NCI-H1048 (cell line): ENCODE measurements at places on chromosomes 6 and 20.

- DNase-seq = no peak
Measured at GRCh38 chr6:38572186-38572813, 67.4 kb downstream of the BTBD9 start.

GRCh38 chr6:118865100-118865391 is 28.9 kb upstream of the ASF1A start:
- no peak for DNase-seq

DNA sequence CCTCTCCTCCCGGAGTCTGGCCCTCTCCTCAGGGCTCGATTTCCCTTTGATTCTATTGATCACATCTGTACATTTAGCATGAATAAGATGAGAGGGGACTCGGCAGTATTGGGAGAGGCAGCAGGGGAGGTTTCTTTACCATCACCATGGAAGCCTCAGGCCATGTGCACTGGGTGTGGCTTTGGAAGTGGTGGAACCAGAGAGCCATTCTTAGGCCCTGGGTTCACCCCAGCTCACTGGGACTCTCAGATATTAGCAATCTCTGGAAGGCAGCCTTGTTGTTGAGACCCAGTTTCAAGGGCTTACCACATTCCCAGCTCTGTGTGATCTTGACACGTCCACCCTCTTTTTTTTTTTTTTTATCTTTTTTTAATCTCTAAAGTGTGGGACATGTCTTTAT is 195.9 kb upstream of the PROKR2 start:
- DNase-seq = no peak

DNA sequence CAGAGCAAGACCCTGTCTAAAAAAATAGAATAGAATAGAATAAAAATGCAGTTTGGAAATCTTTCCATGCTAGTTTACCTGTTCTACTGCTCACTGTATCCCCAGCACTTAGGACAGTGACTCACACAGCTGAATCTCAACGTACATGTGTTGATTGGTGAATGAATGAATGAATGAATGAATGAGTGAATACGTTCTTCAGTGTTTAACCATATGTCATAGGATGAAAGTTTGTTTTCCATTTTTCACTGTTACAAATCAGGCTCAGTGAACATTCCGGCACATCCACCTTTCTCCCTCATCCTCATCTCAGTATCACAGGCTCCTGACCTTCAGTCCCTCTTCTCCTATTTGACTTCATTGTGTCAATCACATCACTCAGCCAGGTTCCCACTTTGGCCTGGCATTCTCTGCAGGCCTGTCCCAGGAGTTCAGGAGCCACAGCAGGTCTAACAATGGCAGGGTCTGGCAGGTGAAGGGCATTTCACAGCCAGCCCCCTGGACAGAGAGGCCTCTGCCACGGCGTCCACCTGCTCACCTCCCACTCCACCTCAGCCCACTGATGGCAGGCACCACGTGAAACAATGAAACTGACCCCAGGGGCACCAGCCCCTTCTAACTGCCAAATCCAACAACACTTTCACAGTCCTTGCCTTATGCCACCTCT is 7.9 kb downstream of the ZC3H12D start:
- no peak for DNase-seq

GRCh38 chr20:33178726-33179125 is 10.8 kb downstream of the BPIFA2 start:
- DNase-seq = no peak

GRCh38 chr6:164897523-164898235 is 411.7 kb downstream of the C6orf118 start:
- no peak for DNase-seq

GRCh38 chr6:42321976-42322375 is 104.3 kb upstream of the MRPS10 start:
- DNase-seq = no peak

GRCh38 chr6:109467696-109468095 is 12.1 kb upstream of the MICAL1 start:
- DNase-seq = no peak

DNA sequence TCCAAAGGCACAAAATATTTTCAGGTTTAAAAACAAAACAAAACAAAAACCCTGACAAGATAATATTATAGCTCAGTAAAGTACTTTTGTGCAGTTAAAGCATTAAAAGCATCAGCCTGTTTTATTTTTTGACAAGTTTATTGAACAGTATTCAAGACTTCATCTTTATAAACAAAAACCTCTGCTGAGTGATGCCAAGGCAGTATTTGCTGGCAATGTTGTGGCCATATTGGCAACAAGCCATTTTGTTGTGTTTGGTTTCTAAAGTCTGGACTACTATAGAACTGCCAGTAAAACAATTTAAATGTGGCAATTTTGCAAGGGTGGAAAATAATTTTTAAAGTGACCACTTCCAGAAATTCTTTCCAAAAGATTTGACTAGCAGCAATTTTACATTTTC is 15.9 kb downstream of the CPNE1 start:
- DNase-seq = no peak

GRCh38 chr20:37702403-37703034 is 8.7 kb downstream of the CTNNBL1 start:
- no peak for DNase-seq

DNA sequence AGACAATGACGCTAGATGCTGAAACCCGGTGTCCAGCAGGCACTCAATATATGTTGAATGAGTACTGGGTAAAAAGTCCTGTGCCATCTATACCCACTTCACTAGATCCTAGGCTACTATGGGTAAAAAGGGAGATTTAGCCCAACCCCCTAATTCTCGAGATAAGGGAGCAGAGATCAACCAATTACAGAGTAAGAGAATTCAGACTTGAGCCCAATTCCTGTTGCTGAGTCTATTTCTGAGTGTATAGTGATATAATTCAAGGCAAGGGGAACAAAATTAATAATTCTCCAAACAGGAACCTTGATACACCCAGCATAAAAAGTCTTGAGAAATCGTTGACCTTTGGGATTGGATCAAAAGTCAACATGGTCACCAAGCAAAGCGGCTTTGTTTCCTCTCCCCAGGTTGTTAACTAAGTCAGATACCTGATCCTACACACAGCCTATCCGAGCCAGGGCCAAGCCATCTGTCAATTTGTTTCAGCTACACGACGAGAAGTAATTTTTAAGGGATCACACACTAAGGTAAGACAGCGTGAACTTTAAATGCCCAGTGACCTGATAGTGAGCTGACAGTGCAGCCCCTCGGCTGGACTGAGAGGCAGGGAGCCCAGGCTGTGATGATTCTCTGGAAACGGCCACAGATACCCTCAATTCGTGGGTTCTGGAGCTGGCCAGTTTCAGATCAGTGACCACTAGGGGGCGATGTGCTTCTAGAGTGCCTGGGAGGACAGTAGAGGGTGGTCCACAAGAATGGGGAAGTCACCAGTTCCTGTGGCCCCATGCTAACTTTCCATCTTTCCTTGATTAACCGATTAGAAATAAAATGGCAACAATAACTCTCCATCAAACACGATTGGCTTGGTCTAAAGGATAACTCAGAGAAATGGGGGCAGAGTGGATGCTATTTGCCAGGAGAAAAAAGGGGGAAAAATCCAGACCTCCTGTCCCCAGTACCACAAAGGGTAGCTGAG is 46.2 kb downstream of the SLC22A23 start:
- DNase-seq = no peak

DNA sequence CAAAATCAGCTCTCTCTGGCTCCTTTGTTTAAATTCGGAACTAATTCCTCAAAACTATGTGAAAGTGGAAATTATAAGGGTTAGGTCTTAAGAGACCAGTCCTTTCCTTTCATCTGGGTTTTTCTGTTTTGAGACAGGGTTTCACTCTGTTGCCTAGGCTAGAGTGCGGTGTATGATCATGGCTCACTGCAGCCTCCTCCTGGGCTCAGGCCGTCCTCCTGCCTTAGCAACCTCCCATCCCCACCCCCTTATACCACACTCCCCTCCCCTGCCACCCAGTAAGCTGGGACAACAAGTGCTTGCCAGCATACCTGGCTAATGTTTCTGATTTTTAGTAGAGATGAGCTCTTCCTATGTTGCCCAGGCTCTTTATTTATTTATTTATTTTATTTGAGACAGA is 12.8 kb upstream of the SSR1 start:
- DNase-seq = no peak

GRCh38 chr6:115969207-115969929 is 91.3 kb downstream of the FRK start:
- DNase-seq = no peak

DNA sequence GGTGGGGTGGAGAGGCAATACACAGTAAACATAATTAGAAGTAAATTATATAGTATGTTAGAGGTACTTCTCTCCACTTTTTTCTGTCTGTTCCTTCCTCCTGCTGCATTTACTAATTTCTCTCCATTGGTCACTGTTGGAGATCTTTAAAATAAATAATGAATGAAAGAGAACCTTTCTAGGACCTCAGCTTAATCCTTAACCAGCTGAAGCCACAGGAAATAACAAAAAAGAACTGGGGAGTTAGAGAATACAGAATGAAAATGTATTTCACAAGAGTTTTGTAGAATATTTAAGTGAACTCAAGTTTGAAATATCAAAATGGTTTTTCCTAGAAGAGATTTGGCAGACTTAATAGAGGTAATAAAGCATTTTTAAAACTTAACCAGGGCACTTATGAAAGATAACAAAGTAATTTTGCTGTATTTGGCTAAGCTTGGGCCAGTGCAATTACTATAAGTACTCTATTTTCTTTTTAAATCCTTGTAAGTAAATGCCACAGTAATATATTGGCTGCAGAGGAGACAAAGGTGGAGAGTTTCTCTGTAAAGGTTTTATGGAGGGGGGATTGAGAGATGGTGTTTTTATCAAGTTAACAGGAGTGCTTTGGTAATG is 405.0 kb downstream of the CDKAL1 start:
- no peak for DNase-seq

DNA sequence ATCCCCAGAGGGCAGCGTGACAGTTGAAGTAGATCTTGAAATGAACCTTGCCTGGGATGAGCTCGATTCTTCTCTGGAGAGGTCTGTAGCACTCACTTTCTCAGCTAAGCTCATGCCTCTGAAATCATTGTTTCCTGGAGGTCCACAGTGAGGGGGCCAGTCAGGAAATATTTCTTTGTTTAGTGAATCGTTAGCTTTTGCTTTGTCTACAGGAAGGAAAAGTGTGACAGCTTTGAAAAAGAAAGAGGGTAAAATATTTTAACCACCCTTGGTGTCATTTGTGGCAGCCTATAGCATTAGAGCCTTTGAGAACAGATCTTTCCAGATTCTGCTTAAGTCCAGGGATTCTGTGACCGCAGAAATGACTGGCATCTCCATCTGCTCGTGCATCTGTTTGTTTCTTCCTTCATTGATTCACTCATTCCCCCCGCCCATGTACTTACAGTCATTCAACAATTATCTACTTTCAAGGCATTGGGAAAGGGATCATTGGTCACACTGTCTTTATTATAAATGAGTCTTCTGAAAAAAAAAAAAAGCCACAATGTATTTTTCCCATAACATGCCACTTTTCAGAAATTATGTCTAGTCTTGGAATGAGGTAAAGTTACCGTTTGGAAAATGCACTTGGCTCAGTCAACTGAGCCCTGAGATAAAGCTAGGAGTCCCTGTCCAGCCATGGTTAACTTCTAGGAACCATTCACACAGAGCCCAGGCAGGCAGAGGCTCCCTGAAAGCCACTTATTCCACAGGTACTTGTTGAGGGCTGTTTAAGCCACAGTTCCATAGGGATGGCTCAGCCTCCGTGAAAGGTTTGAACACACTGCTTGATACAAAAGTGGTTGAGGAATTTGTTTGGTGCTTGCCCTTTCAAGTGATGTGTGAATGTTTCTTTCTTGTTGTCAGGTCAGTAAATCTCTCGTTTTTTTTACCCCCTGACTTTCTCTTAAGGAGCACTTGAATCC is 86.0 kb downstream of the TIAM2 start:
- no peak for DNase-seq

DNA sequence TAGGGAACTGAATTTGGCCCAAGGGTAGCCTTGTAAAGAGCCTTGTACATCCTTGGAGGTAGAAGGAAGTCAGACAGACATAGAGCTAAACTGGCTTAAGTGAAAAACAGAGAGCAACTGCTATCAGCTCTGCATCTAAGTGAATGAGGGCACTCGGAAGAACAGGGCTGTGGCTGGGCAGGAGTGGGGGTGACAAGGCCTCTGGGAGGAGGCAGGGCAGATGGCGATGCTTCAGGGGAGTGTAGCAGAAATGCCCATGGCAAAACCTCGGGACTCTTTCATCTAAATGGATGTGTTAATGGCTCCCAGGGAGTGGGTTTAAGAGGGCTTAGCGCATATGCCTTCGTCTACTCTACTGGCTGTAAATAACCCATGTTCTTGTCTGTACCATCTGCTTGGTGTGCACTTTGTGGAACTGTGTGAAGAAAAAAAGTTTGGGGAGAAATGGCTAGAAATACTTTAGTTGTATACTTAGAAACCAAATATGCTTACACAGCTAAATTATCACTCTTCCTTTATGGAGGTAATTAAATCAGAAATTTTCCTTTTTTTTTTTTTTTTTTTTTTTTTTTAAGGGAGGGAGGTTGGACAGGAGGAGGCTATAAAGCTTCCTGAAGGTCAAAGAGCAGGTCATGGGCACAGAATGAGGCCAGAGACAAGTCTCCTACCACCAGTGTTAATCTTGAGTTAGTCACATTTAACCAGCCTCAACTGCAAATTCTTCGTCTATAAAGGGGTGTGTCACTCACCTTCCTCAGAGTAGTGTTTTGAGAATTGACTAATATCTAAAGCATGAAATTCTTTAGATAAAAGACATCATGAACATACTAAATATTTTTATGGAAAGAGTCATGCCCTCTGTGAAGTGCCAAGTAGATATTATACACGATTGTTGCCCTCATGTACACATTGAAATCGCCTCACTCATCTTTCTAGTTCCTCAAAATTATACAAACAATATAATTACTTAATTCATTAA is 60.9 kb downstream of the FYN start:
- DNase-seq = no peak

DNA sequence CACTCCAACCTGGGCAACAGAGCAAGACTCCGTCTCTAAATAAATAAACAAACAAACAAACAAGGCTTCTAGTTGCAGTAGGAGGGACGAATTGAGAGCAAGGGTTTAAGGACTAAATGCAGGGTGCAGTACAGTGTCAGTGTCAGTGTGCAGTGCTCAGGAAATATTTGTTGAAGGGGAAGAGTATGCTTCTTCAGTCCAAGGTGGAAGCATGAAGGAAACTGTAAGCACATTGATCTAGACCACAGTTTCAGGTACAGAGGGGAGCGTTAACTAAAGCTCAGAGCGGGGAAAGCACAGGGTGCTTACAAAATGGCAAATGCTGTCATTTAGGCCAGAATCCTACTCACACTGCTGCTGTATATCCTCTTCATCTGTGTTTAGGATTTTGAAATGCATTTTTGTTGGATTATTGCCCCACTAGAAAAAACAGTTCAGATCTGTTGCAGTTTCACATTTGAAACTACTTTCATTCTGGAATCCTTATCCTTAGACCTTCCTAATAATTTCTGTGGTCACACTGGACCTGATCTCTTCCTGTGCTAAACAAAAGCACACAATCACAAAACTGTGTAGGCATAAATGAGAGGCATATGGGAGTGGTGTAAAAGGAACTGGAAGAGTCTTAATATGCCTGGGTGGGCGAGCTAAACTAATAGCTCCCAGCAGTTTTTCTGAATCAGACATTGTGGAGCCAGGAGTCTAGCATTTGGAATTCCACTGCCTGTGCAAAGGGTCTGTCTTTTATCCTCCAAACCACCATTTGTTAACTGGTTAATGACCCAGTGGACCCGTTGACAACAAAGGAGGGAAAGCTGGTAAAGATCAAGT is 41.4 kb downstream of the CBFA2T2 start:
- DNase-seq = no peak
